ENCODE measurements at places on chromosomes 7 and 10.

DNA sequence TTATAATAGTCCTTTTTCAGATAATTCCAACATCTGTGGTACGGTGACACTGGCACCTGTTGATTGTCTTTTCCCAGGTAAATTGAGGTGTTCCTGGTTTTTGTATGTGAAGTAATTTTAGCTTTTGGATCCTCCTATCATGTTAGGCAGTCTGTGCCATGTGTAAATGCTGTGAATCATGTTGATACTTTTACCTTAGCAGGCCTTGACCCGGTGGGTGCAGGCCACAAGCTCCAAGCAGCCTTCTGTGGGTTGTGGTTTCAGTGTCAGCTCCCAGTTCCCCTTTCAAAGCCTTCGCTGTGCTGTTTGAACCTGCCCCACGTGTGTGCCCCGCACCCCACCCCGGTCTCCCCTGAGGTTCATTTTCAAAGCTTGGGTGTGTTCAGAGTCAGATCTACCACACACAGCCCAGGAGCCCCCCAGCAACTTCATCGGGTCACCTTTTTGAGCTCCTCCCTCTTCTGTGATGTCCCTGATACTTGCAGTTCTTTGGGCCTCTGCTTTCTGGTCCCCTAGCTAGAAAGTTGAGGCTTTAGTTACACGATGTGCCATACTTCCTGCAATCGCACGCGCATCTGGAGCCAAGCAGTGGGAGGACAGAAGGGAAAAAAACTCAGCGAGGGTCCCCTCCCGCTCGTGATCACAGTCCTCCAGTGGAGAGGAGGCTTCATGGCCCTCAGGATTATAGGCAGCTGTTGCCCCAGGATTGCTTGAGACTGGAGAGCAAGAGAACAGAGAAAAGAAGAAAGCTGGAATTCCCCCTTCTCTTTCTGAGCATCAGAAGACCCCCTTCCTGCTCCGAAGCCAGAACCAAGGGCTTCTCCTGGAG, 8.7 kb upstream of the BHLHA15 start:
- peak; percentile 98 for DNase-seq

DNA sequence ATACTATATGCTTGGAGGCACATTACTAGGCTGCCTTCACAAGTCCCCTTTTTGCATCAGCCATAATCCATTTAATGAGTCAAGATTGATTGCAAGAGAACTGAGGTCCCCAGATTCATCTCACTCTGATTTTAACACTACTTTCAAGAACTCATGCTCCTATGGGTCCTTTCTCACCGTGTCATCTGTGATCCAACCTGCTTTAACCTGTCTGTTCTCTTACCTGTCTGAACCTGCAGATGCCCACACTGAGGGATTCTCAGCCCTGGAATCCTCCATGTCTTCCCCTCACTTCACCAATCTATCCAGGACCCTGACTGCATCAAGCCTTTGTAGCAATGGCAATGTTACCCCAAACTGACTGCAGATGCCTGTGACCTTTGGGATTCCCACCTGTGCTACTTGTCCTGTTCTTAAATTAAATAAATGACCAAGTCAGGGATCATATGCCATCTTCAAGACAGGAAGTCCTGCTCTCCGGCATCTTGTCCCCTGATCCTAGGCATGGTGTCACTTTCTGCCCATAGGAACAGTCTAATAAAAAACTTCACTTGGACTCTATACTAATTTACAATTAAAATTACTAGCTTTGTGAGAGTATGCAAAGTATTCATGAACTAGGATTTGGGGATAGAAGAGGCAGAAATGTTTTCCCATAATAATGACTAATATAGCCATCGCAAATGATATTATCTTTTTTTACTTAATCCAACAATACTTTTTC, 25.9 kb upstream of the GOT1 start:
- no peak for DNase-seq

- no peak for DNase-seq
Measured at GRCh38 chr7:146654048-146654447, 537.4 kb downstream of the CNTNAP2 start.

- DNase-seq: no peak
Measured at GRCh38 chr7:142319970-142320369, 62.1 kb upstream of the PRSS58 start.

GRCh38 chr7:48111596-48111995, 22.5 kb downstream of the UPP1 start:
- DNase-seq: no peak

- no peak for DNase-seq
Measured at GRCh38 chr10:102188298-102188940, 36.2 kb downstream of the NOLC1 start.

- DNase-seq: no peak
Measured at GRCh38 chr10:11036424-11037011, 18.8 kb downstream of the CELF2 start.

- no peak for DNase-seq
Measured at GRCh38 chr7:20307119-20307518, 23.6 kb upstream of the ITGB8 start.

DNA sequence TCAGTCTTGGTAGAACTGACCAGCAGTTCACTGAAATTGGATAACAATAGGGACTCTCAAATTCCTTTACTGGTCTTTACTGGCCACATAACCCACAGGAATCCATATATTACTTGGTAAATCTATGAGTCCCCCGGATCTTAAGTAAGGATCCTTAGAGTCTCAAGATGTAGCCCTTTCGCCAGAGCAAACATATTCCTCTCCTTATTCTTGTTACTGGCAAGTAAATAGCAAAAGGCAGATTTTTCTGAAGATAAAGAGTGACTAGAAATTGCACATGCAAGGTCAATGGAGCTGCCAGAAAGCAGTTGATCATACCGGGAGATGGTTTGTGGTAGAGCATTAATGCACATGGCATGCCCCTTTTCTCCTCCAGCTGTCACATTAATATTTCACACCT, 283.0 kb downstream of the HDAC9 start:
- no peak for DNase-seq

DNA sequence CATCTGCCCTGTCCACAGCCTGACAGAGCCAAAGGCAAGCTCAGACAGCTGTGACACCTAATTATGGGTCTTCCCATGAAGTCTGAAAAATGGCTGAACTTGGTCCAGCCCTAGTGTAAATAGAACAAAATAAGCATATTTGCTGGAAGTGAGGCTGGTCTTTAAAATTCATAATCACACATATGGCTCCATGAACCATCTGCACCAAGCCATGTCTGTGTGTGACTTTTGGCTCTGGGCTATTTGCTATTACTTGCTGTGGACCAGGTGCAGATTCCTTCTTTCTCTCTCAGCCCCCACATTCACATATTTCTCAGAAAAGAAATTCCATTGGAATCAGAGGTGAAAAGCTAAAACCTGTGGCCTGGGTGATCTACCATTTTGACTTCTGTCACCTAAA, 175.9 kb downstream of the PDE1C start:
- no peak for DNase-seq

DNA sequence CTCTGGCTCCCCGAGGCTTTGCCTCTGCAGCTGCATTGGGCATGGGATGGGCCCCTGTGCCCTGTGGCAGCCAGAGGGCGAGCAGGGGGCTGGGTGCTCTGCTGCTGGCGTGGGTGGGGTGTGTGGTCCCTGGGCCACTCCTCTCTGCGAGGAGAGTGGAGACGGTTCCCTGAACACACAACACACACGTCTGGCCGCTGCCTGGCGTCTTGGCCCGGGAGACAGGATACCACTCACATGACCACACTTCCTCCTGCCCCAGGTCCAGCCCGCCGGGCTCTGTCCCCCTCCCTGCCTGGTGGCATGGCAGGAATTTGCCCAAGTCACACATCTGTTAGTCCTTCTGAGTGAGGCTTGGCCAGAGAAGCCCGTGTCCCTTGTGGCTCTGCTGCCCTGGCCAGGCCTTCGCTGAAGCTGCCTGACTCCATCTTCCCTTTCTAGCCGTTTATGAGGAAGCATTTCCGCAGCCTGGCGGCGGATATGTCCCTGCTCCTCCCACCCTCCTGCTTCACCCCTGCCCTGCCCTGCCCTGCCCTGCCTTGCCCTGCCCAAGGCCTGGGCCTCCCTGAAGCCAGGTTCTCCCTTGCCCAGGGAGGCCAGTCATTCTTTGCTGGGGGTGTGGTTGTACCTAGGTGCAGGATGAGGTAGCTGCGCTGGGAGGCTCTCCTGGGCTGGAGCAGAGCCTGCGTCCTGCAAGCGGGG, 3.0 kb downstream of the BRI3 start:
- DNase-seq: no peak

DNA sequence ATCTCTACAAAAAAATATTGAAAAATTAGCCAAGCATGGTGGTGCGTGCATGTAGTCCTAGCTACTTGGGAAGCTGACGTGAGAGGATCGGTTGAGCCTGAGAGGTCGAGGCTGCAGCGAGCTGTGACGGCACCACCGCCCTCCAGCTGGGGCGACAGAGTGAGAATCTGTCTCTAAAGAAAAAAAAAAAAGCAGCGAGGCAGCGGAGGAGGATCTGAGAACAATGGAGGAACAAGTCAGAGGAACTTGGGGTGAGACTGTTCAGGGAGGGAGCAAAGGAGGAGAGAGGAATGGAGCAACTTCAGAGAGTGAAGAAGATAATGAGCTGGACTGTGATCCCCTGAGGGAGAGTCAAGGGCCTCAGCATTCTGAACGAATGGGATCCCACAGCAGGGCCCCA, 85.4 kb downstream of the MKX start:
- no peak for DNase-seq

DNA sequence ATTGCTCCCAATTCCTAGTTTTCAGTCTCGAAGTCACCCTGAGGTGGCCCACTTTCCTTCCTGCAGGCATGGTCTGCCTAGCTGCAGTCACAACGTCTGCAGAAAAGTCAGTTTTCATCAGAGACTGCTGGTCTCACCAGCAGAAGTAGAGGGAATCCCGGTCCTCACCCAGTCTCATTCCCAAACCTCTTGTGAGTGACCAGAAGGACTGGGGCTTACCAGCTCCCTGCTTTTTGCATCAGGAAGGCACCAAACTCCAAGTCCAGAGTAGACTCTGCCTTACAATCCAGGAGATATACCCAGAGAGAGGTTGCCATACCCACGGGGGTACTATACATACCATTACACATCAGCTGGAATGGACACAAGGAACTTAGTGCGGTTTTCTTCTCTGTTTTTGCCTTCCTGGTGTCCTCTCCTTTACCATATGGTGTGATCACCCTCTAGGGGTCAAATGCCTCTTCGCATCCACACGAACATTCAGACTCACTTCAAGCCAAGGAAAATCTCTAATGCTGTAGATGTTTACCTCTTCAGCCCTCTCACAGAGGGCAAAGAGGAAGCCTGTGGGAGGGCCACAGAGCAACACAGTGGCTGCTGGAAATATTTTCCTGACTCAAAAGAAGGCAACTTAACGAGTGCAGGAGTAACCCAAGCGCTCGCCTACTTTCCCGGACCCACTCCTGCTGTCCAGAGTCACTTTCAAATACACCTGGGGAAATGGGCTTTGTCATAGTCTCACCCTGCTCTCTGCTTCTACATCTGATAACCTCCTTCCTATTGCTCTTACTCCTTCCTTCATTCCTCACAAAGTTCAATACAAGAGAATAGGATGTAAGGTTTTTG, 220.9 kb downstream of the C7orf25 start:
- DNase-seq: no peak

DNA sequence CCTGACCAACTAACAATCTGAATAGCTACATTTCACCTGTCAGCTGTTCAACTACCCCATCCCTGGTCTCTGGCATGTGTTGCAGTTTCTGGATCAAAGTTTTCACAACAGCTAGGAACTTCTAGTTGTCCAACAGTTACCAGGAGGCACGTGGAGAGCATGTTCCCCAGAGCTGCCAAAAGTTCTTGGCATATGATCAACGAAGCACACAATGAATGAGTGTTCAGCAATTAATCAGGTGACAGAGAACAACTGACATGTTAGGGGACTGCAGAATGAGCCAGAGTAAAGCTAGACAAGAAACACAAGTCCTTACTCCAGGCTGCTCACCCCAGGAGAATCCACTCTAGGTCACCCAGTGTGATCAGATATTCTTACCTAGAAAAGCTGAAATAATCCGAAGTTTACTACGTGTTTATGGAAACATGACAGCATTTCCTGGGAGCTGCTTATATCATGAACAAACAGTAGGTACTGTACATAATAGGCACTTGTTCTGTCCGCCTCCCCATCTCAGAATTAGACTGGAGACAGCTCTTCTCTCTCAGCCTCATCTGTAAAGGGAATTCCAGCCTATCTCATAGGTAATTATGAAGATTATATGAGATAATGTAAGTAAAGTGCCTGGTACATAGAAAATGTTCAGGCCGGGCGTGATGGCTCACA, 50.6 kb downstream of the ZNF438 start:
- no peak for DNase-seq

Measured in GM12864 (cell line).